Fibroblast of pulmonary artery (primary cell): ENCODE measurements at places on chromosomes 3 and 15.

- peak; percentile 74 for DNase-seq
These were observed 62.0 kb downstream of the PLD1 start for GRCh38 chr3:171748064-171748924.

GRCh38 chr15:85661859-85662258 lies 132.9 kb downstream of the KLHL25 start:
- no peak for DNase-seq

DNA sequence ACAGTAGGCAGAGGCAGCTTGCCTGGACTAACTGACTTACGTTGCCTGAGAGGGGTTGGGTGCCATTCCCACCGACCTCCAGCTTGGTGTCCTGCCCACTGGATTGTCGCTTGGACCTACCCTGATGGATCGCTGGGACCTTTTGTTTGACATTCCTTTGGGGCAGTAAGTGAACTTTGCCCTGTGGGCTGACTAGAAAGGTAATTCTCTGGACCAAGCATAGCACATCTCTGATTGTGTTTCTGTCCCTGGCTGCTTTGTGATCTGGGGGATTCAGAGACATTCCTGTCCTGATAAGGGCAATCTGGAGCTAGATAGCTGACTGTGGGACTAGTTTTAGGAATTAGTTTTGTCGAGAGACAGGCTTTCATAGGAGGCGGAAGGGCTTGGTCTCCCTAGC lies 19.5 kb upstream of the IFT57 start:
- no peak for DNase-seq

DNA sequence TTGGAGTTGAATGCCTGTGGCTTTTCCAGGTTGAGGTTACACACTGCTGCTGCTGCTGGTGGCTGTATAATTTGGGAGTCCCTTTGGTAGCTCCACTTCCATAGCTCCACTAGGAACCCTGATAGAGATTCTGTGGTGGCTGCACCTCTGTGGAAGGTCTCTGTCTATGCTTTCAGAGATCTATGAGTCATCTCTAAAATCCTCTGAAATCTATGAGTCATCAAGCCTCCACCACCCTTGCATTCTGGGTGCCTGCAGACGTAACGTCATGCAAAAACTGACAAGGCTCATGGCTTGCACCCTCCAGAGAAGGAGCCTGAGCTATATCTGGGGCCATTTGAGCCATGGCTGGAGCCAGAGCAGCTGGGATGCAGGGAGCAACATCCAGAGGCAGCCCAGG lies 1037.0 kb upstream of the CFAP20DC start:
- no peak for DNase-seq

DNA sequence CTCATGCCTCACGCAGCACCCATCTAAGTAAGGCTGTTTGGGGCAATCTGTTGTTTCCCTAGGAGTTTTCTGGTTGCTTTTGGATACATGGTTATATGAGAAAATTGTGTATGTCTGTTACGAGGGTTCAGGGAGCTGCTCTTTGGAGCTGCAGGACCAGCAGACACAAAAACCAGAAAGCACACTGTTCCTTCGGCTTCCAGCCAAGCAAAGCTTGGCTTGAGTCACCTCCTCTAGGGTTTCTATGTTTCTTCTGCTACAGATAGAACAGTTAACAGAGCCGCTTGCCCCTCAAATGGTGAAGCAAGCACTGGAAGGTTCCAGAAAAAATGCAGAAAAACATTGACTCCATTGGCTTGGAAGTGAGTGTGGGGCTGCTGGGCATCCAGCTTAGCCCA lies 49.2 kb upstream of the CTDSPL start:
- DNase-seq: peak; percentile 32

DNA sequence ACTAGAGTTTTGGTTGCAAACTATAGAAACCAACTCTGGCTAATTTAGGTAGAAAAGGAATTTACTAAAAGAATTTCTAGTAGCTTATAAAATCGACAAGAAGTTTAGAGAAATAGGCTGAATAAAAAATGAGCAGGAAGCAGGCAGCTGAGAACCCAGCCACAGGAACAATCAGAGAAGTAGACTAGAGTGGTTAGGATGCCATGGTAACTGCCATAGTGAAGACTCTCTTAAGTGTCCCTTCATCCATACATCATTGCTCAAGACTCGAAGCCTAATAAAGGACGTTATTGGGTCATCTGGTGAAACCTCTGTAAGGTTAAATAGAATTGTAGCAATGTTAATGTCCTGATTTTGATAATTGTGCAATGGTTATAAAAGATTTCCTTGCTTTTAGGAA lies 13.8 kb downstream of the AVEN start:
- DNase-seq: no peak

GRCh38 chr3:72082186-72082715 lies 297.3 kb upstream of the PROK2 start:
- peak; percentile 75 for DNase-seq

GRCh38 chr3:128192131-128192530 lies 38.9 kb downstream of the EEFSEC start:
- DNase-seq: no peak

DNA sequence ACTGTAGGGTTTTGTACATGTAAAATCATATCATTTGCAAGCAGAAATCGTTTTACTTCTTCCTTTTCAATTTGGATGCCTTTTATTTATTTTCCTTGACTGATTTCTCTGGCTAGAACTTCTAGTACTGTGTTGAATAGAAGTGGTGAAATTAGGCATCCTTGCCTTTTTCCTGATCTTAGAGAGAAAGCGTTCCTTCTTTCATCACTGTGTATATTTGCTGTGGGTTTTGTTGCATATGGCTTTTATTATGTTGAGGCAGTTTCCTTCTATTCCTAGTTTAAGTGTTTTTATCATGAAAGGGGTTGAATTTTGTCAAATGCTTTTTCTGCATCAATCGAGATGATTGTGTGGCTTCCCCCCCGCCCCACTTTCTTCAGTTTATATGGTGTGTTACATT lies 140.9 kb downstream of the ATG7 start:
- no peak for DNase-seq

DNA sequence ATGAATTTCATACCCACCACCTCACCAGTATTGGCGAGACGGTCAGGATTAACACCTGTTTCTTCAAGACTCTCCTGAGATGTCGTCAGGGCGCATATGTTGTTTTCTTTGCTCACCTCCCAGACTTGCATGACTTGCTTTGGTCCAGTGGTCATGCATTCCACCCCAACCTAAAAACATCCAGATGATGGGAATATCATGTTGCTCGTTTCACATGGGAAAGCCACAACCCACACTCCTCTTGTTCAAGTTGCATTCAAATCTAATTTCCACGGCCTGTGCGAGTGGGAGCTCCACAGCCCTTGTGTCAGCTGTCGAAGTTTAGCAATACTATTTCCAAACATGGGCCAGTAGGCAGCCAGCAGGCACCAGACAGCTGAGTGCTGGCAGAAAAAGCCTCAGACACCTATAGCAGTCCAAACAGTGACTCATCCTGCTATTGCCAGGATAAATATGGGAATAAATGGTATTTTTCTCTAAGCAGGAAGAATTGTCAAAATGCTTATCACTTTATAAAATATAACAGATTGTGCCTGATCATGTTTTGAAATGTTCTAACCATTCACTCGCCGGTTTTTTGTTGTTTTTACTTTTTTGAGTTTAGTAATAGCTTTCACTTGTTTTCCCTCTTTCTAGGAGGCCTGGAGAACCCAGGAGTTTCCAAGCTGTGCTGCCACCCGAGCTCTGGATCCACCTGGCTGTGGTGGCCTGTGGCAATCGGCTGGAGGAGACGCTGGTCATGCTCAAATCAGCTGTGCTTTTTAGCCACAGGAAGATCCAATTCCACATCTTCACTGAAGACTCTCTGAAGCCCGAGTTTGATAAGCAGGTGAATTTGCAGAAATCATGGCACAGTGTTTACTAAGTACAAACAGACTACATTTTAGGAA lies 20.1 kb downstream of the GXYLT2 start:
- DNase-seq: peak; percentile 95

DNA sequence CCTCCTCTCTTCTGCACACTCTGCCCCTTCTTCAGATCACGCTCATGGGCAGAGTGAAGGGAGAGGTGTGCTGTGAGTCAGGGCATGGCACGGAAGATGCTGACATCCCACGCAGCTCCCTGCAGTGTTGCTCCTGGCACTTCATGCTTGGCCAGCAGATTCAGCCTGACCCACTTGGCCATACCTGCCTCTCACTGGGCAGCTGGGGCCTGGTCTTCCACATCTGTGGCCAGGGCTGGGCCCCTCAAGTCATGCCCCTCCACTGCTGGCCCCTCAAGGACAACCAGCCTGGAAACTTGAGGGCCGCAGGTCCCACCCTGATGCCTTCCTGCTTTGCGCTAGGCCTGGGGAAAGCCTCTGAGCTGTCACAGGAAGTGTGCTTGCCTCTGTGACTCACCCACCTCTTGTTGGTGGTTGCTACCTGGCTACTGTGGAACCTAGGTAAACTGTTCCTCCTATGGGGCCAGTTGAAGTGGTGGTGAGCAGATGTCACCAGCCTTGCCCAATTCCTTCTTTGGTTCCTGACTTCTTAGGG lies 48.7 kb downstream of the BSN start:
- no peak for DNase-seq

GRCh38 chr15:96807361-96807760 lies 476.9 kb downstream of the NR2F2 start:
- no peak for DNase-seq

DNA sequence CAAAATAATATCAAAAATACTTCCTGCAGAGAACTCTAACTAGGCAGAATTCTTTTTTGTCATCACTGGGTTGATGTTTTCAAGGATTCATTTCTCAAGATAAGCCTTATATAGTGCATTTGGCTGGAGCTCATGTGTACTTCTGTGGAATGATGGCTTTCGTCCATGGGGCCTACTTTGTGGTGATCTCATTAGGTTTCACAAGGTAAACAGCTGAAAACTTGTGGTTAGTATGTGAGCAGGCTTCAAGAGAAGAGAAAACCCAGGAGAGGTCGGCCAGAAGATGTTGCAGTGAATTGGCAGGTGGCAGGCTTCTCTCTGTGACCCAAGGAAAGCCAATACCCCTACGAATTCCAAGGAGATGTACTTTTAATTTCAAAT lies 121.4 kb upstream of the PHLDB2 start:
- peak; percentile 99 for DNase-seq

DNA sequence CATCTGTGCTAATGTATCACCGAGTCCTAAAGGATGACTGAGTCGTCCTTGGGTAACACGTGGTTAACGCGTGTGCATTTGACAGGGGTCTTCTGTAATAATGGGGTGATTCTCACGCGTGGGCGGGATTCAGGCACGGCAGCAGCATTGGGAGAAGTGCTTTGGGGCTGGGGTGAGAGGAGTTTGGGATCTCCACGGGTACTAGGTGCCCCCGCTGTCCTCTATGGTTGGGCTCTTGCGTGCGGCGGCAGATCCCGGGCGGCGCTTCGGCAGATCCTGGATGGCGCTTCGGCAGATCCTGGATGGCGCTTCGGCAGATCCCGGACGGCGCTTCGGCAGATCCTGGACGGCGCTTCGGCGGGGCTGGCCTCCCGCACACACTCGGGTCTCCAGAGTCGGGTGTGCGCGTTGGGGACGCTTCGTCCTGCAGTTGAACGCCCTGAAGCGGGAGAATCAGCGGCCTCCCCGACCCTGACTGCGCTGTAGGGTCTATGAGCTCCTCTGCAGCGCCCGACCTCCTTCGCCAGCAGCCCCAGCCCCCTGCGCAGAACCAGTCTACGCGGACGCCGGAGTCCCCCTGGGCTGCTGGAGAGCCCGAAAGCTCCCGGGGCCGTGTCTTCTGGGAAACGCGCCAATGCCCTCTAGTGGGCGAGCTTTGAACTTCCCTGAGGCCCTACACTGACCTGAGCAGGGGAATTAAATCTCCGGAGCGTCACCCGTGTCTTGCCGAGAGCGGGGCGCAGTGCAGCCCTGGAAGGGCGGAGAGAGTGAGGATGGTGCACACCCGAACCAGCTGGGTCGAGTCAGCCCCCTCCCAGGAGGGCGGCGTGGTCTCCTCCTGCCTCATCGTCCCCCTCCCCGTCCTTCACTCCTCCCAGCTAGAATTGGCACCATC lies 48.1 kb upstream of the EPHB3 start:
- peak; percentile 81 for DNase-seq

DNA sequence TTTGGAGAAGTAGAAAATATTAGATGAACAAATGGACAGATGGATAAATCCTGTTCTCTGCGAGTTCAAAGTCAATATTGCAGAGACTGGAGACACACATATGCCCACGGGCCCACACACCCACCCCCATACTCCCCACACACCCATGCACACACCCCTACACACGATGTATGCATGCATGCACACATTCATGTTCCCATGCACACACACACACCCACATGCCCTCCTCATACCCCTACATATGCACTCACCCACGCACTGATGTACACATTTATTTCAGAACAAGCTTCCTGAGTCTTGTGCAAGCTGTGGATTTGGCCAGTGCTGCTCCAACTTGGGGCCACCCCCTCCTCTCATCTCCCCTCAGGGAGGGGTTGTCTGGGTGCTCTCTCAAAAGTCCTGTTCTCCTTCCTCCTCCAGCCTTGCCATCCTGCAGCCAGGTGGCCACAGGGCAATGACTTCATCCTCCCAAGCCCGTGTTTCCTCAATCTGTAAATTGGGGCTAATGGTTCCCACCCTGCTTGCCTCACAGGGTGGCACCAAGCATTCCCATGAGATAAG lies 16.4 kb downstream of the MAPKAPK3 start:
- no peak for DNase-seq

DNA sequence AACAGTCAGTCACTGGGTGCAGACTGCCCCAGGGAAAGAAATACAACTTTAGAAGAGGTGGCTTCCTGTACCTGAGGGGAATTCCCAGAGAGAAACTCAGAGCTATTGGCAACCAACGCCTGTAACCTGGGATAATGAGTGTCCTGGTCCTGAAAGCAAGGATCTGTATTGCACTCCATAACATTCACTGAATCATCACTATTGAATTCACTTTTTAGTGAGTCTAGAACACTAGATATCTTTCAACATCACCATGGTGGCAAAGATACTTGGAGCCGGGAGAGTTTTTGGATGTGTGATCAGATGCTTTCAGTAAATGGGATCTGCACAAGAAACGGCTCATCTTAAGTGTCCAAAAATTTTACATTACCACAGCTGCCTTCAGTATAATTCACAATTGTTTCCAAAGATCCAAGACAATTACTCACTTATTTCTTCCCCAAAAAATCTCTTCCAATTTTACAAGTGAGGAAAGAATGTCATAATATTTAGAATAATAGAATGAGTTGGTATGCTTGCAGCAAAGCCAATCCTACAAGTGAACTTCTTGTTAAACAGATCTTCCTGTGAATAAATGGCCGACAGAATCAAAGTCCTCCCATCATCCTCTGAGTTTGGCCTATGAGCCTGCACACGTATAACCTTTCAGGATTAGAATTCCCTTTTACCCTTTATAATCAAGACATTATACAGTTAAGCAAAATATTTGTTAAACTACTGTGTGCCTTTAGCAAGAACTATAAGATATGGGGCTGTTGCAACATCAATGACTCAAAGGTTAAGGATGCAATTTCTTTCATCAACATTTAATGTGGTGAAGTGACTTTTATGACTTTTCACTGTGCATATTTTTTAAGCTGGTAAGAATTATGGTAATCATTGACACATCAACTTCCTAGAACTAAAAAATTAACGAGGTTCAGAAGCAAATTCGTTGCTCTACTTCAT lies 243.3 kb upstream of the COL8A1 start:
- DNase-seq: peak; percentile 88

GRCh38 chr3:152019508-152019907 lies 146.1 kb downstream of the SUCNR1 start:
- DNase-seq: no peak
